ENCODE measurements at places on chromosomes 4 and X.

- no peak for DNase-seq
- H3K36me3 ChIP-seq: no peaks in the 10 kb centered on the region
- no peak overlapping the region for H3K4me3 ChIP-seq
- H3K27ac ChIP-seq: no peak overlapping the region
- no peaks in the 10 kb centered on the region for H3K4me1 ChIP-seq
- no peaks in the 10 kb centered on the region for H3K27me3 ChIP-seq
These were observed 367.3 kb upstream of the CASK start for GRCh38 chrX:42290608-42291007.

- H3K4me3 ChIP-seq: no peak overlapping the region
- no peaks in the 10 kb centered on the region for H3K4me1 ChIP-seq
- H3K36me3 ChIP-seq: no peaks in the 10 kb centered on the region
- no peaks in the 10 kb centered on the region for H3K27me3 ChIP-seq
- DNase-seq: peak; percentile 28
These were observed 1.3 kb upstream of the USP51 start for GRCh38 chrX:55490974-55491373.

DNA sequence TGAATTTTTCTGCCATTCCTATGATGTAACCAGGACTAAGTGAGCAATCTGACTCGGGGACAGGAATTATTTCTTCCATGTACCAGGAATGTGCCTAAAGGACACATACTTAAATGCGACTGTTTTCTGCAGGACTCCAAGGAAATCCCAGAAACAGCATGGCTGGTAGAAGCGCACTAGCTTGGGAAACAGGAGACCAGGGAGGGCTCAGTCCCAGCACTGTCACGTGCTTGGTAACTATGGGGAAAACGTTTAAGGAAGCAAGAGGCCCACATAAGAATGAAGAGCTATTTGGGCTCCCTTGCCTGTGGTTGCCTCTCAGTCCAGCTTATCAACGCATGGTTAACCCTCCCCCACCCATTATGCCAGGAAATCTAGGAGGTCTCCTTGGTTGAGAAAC lies 19.6 kb downstream of the MPP1 start:
- no peaks in the 10 kb centered on the region for H3K27me3 ChIP-seq
- H3K27ac ChIP-seq: no peak overlapping the region
- no peaks in the 10 kb centered on the region for H3K36me3 ChIP-seq
- no peaks in the 10 kb centered on the region for H3K4me1 ChIP-seq
- no peak overlapping the region for H3K4me3 ChIP-seq
- DNase-seq: no peak

GRCh38 chr4:117702353-117702752 lies 331.9 kb upstream of the NDST3 start:
- no peak overlapping the region for H3K4me3 ChIP-seq
- no peak for DNase-seq
- H3K27ac ChIP-seq: no peak overlapping the region
- no peaks in the 10 kb centered on the region for H3K4me1 ChIP-seq
- no peaks in the 10 kb centered on the region for H3K36me3 ChIP-seq
- H3K27me3 ChIP-seq: no peaks in the 10 kb centered on the region

- no peaks in the 10 kb centered on the region for H3K4me1 ChIP-seq
- no peak for DNase-seq
- H3K27ac ChIP-seq: no peak overlapping the region
- no peaks in the 10 kb centered on the region for H3K36me3 ChIP-seq
- no peak overlapping the region for H3K4me3 ChIP-seq
- no peaks in the 10 kb centered on the region for H3K27me3 ChIP-seq
These were observed 11.6 kb upstream of the EOLA2 start for GRCh38 chrX:149949743-149950436.

DNA sequence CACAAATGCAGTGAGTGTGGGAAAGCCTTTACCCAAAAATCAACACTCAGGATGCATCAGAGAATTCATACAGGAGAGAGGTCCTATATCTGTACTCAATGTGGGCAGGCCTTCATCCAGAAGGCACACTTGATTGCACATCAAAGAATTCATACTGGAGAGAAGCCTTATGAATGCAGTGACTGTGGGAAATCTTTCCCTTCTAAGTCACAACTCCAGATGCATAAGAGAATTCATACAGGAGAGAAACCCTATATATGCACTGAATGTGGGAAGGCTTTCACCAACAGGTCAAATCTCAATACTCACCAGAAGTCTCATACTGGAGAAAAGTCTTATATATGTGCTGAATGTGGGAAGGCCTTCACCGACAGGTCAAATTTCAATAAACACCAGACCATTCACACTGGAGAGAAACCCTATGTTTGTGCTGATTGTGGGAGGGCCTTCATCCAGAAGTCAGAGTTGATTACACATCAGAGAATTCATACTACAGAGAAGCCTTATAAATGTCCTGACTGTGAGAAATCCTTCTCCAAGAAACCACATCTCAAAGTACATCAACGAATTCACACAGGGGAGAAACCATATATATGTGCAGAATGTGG lies 79.3 kb downstream of the ZNF81 start:
- no peaks in the 10 kb centered on the region for H3K36me3 ChIP-seq
- H3K4me1 ChIP-seq: no peaks in the 10 kb centered on the region
- H3K27me3 ChIP-seq: no peaks in the 10 kb centered on the region

DNA sequence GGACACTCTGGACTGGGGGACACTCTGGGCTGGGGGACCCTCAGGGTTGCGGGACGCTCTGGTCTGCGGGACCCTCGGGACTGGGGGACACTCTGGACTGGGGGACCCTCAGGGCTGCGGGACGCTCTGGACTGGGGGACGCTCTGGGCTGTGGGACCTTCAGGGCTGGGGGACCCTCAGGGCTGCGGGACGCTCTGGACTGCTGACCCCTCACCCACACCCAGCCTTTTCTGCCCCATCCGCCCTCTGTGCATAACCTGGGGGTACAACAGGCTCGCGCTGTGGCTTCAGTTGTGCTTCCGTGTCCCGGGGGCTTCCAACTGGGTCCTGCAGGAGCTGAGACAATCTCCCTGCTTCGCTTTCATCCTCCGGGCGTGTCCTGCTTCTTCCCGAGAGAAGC lies 766.0 kb downstream of the TRIML1 start:
- H3K27me3 ChIP-seq: no peaks in the 10 kb centered on the region
- no peaks in the 10 kb centered on the region for H3K4me1 ChIP-seq
- H3K36me3 ChIP-seq: no peaks in the 10 kb centered on the region
- no peak overlapping the region for H3K27ac ChIP-seq

GRCh38 chrX:10177601-10178000 lies 20.8 kb downstream of the CLCN4 start:
- H3K4me3 ChIP-seq: no peak overlapping the region
- no peaks in the 10 kb centered on the region for H3K36me3 ChIP-seq
- no peaks in the 10 kb centered on the region for H3K4me1 ChIP-seq
- H3K27me3 ChIP-seq: no peaks in the 10 kb centered on the region

GRCh38 chrX:47191331-47191730 lies 2.3 kb upstream of the UBA1 start:
- DNase-seq: no peak
- H3K36me3 ChIP-seq: no peaks in the 10 kb centered on the region
- no peak overlapping the region for H3K27ac ChIP-seq
- H3K4me1 ChIP-seq: peaks cover 9% of the 10 kb centered on the region
- H3K27me3 ChIP-seq: no peaks in the 10 kb centered on the region

DNA sequence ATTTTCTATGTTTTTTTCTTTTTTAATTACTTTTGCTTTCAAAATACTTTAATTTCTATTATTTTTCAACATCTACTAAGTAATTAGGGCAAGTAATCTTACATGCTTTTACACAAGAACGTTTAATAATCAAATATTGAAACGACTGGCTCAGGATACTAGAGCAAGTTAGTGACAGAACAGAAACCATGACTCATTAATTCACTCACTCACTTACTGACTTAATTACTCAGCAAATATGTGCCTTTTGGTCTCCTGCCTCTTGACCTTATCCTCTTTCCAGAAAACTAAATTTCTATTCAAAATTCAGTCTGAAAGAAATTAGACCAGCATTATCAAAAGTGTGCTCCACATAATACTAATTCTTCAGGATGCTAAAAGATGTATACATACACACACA lies 314.9 kb upstream of the TEX13C start:
- H3K27me3 ChIP-seq: no peaks in the 10 kb centered on the region
- H3K4me3 ChIP-seq: no peak overlapping the region
- H3K27ac ChIP-seq: no peak overlapping the region
- H3K4me1 ChIP-seq: no peaks in the 10 kb centered on the region

DNA sequence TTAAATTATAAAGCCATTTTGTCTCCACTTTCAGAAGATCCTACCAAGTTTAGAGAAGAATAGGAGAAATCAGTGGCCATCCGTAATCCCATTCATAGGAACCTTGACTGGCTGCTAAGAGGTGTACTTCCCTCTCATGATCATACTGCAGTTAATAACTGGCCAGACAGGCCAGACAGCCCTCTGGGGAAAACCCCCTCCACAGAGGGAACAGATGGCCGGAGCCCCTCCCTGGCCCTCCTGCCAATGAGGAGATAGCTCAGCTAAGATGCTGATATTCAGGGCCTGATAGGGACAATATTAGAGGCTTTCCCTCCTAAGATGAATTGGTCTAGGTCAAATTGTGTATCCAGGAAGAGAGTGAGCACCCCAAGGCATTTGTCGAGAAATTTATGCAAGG lies 200.0 kb upstream of the MAOA start:
- DNase-seq: no peak
- H3K4me3 ChIP-seq: no peak overlapping the region
- no peaks in the 10 kb centered on the region for H3K4me1 ChIP-seq

DNA sequence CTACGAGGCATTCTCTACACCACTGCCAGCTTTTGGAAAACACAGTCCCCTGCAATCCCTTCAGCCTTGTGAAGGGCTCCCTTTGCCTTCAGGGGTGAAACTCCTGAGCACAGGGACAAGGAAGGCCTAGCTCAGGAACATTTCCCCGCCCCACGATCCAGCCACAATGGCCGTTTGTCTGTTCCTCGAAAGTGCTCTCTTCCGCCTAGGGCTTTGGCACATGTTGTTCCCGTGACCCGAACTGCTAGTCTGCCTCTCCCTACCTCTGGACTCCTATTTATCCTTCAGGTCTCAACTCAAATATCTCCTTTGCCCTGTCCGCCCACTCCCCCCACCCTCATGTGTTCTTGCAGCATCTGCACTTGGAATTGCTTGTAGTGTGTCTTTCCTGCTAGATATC lies 12.1 kb downstream of the FGD1 start:
- no peaks in the 10 kb centered on the region for H3K27me3 ChIP-seq
- peaks cover 3% of the 10 kb centered on the region for H3K4me1 ChIP-seq
- peak overlapping the region; percentile 69 for H3K27ac ChIP-seq
- DNase-seq: no peak
- H3K4me3 ChIP-seq: peak overlapping the region; percentile 51

DNA sequence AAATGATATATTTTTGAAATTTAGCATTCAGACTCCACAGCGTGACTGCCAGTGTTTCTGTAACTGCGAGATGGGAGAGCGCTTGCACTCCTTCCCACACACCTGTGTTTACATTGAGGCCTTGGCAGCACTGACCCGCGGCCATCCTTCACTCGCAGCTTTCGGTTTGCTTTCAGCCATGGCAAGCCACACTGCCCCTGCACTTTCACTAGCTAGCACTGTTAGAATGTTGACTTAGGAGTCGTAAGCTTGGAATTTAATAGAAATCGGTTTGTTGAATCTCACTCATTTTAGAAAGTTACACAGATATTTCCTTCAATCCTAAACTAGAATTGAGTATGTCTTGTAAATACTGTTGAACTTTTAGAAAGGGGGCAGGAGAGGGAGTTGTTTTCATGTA lies 136.2 kb downstream of the CFAP299 start:
- no peaks in the 10 kb centered on the region for H3K36me3 ChIP-seq
- H3K4me1 ChIP-seq: no peaks in the 10 kb centered on the region
- no peak overlapping the region for H3K27ac ChIP-seq
- H3K4me3 ChIP-seq: no peak overlapping the region
- H3K27me3 ChIP-seq: no peaks in the 10 kb centered on the region
- DNase-seq: no peak

GRCh38 chr4:24683116-24683515 lies 98.8 kb upstream of the DHX15 start:
- H3K27me3 ChIP-seq: no peaks in the 10 kb centered on the region
- DNase-seq: no peak
- no peak overlapping the region for H3K27ac ChIP-seq
- H3K4me3 ChIP-seq: no peak overlapping the region
- H3K36me3 ChIP-seq: no peaks in the 10 kb centered on the region

GRCh38 chr4:73018595-73018994 lies 50.9 kb downstream of the COX18 start:
- no peaks in the 10 kb centered on the region for H3K27me3 ChIP-seq
- H3K27ac ChIP-seq: no peak overlapping the region
- H3K4me1 ChIP-seq: no peaks in the 10 kb centered on the region
- no peak overlapping the region for H3K4me3 ChIP-seq
- no peak for DNase-seq

DNA sequence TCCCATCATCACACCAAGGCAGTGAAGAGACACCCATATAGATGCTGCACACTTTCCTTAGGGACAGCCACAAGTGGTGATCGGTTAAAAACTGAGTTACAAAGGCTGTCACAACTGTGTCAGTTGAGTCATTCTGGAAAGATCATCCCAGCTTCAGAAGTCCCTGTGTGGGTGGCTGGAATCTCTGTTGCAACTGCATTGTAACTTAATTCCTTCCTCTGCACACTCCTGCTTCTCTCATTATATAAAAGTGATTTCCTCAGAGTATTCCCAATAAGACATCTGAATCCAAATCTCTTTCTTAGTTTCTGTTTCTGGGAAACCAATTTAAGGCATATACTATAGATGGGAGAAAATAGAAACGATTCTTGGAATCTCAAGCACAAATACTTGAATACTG lies 88.1 kb downstream of the FSTL5 start:
- H3K4me1 ChIP-seq: no peaks in the 10 kb centered on the region
- DNase-seq: no peak
- no peak overlapping the region for H3K27ac ChIP-seq
- no peaks in the 10 kb centered on the region for H3K36me3 ChIP-seq
- no peaks in the 10 kb centered on the region for H3K27me3 ChIP-seq

DNA sequence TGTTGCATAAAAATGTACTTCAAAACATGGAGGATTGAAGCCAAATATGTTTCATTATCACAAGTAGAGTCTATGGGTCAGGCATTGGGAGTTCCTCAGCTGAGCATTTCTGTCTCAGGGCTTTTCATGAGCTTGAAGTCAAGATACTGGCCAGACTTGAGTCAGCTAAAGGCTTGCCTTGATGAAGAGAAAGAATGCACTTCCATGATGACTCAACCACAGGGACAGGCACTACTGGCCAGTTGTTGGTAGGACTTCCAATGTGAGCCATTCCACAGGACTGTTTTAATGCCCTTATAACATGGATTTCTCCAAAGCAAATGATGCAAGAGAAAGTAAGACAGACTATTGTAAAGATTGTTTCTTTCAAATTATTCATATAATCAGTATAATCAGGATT lies 895.6 kb downstream of the RAB28 start:
- no peaks in the 10 kb centered on the region for H3K36me3 ChIP-seq
- no peaks in the 10 kb centered on the region for H3K27me3 ChIP-seq
- H3K27ac ChIP-seq: no peak overlapping the region
- no peak for DNase-seq
- H3K4me1 ChIP-seq: no peaks in the 10 kb centered on the region
- H3K4me3 ChIP-seq: no peak overlapping the region

GRCh38 chr4:129641179-129641578 lies 545.2 kb downstream of the C4orf33 start:
- H3K27me3 ChIP-seq: no peaks in the 10 kb centered on the region
- no peaks in the 10 kb centered on the region for H3K36me3 ChIP-seq
- H3K4me1 ChIP-seq: no peaks in the 10 kb centered on the region
- H3K27ac ChIP-seq: no peak overlapping the region
- H3K4me3 ChIP-seq: no peak overlapping the region
